Brain (organoid and tissue), 16 donors: ENCODE measurements at places on chromosomes 4 and X.

DNA sequence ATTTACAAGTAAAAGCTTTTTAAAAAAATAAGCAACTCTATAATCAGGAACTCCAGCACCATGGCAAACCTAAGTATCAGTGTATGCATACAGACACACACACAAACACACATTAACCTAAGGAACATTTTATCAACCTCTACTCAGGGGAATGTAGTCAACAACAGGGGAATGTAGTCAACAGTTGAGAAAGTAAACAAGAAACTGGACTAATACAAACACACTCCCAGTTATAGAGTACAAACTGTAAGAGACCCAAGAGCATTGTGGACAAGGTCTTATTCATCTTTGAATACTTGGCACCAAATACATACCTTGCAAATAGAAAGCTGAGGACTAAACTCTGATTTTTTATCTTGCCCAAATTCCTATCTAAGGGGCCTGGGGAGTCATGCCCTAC lies 36.2 kb downstream of the PAPSS1 start:
- DNase-seq, result no peak

- peak; percentile 64 for DNase-seq
These were observed 40.8 kb downstream of the PSAPL1 start for GRCh38 chr4:7393601-7394575.

DNA sequence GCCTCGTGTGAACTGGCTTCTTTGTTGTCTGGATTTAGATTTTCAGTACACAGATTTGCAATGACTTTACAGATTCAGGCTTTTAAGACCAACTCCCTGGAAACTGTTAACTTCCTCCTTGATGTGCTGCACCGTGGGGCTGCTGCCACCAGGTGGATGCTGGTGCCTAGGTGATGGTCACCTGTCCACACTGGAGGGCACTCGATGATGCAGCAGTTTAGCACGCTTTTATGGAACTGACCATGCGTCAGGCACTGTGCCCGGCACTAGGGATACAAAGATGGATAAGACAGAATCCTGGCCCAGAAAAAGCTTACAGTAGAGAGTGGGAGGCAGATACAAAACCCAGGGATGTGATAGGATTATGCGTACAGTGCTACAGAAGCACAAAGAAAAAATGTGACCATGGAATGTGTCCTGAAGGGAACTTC lies 180.7 kb downstream of the CEP135 start:
- no peak for DNase-seq

- DNase-seq, result peak; percentile 64
These were observed at the start of gene MTMR1 for GRCh38 chrX:150692831-150693724. TSS of gene MTMR1 (plus strand) at chrX:150693396. CDS start at chrX:150693531, 135 bp downstream.

- DNase-seq, result no peak
These were observed 11.9 kb upstream of the SLC9A7 start for GRCh38 chrX:46770817-46771163.

GRCh38 chrX:103831803-103832544 lies at the start of gene RAB9B:
TSS of gene RAB9B (minus strand) at chrX:103832257. CDS start at chrX:103825784, 6,473 bp downstream.
- peak; percentile 82 for DNase-seq

GRCh38 chr4:111905511-111905910 lies 239.7 kb upstream of the FAM241A start:
- DNase-seq, result no peak

DNA sequence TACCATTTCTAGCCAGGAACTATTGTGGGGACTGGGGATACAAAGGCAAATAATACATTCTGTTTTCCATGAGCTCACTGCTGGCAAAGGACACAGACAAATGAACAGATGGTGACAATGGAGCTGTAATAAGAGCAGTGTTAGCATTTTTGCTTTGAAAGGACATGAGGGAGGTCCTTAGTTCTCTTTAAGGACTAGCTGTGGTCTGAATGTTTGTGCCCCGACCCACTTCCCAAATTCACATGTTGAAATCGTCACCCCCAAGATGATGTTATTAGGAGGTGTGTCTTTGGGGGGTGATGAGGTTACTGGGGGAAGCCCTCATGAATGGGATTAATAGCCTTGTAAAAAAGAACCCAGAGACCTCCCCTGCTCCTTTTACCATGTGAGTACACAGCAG lies 30.3 kb downstream of the CCNG2 start:
- DNase-seq, result peak; percentile 75

DNA sequence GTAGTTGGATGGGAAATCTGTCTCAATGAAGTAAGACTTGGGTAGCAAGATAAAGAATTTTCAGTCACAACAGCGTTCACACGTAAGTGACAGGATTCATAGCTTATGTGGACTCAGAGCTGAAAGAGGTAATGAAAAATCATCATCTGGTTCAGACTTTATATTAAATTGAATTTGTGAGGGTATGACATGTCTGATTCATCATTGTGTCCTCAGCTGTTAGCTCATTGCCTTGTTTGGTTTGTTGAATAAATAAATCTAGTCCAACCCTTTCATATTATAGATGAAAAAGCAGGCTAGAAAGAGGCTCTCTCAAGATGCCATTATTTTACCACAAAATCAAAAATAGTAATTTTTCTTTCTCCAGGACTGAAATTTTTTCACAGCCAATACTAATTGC lies 2.7 kb upstream of the CYSLTR1 start:
- DNase-seq, result no peak

- DNase-seq, result no peak
These were observed 53.9 kb downstream of the FGFBP1 start for GRCh38 chr4:15884666-15885065.

GRCh38 chr4:6194458-6195195 lies 5.7 kb downstream of the JAKMIP1 start:
- DNase-seq, result no peak

- DNase-seq, result no peak
These were observed 33.8 kb downstream of the USP11 start for GRCh38 chrX:47266643-47267042.

DNA sequence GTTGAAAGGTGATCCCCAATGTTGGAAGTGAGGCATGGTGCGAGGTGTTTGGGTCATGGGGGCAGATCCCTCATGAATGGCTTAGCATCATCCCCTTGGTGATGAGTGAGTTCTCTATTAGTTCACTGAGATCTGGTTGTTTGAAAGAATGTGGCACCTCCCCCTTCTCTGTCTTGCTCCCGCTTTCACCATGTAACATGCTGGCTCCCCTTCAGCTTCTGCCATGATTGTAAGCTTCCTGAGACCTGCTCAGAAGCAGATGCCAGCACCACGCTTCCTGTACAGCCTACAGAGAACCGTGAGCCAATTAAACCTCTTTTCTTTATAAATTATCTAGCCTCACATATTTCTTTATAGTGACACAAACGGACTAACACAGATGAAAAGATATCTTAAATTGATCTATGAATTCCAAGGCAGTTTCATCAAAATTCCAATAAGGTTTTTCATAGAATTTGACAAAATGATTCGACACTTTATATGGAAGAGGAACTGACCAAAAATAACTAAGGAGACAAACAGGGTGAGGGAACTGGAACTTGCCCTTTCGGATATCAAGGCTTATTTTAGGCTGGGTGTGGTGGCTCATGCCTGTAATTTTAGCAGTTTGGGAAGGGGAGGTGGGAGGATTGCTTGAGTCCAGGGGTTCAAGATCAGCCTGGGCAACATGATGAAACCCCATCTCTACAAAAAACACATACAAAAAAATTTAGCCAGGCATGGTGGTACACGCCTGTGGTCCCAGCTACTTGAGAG lies 56.9 kb upstream of the OGT start:
- DNase-seq, result no peak

GRCh38 chr4:153823483-153823882 lies 34.6 kb upstream of the SFRP2 start:
- DNase-seq, result no peak

DNA sequence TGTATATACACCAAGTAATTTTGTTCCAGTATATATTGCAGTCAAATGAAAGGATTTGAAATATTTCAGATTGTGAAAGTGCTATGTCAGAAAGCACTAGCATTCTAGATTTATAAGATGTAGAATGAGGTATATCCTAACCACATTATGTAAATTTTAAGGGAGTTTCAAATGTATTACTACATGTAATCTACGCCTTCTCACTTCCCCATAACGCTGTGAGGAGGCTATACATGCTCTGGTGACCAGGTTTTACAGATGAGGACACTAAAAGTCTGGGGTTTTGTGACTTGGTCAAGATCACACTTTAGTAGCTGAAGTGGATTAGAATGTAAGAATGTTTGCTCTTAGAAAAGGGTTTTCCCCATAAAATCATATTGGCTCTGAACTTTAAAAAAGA lies 8.1 kb downstream of the ENPEP start:
- no peak for DNase-seq

DNA sequence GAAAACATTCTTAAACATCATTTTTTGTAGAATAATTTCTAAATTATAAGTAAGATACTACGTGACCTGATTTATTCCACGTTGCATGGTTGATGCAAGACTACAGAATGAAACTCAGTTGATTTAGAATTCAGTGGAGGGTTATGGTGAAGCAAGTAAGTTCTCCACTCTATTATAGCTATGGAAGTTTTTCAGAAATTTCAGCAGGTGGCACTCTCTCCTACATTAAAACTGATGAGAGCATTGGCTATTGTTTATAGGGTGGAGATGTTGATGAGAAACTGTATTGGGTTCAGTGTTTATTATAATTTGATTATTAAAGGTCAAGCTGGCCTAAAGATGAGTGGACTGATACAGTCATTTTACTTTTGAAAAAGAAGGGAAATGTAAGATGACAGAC lies 88.0 kb downstream of the FNIP2 start:
- DNase-seq, result peak; percentile 71

GRCh38 chrX:108219949-108220601 lies 128.5 kb downstream of the ATG4A start:
- DNase-seq, result no peak

- no peak for DNase-seq
These were observed 1009.8 kb upstream of the SLIT2 start for GRCh38 chr4:19241895-19242294.
